Midbrain (tissue), 1 donor: ENCODE measurements at places on chromosomes 3 and 15.

DNA sequence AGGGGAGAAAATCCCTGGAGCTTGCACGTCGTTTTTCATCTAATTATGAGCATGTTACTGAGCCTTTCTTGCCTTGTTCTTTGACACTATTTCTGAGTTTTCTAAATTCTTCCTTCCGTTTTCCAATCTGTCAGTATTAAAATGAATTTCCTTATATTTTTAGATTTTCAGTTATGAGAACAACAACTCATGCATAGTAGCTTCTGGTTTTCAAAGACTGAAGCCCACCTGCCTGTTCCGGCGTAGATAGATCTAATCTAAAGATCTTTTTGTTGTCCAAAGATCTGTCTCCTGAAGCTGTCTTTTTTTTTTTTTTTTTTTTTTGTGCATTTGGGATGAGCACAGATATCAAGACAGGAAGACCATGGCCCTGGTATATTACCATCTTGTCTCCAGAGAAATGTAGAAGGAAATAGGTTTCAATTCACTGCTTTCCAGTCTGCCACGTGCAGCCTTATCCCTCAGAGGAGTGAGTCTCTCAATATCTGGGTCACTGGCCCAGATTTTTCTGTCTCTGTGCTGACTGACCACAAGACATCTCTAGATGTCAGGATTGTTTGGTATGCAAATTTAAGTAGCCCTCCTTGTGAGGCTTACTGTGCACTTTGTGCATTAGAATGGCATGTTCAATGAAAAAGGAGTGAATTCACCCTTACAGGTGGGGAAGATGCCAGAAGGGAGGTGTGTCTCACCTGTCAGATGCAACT lies 222.3 kb upstream of the TMC3 start:
- DNase-seq: no peak

- DNase-seq: no peak
Observed at GRCh38 chr15:60390871-60391501, 6.8 kb downstream of the ANXA2 start.

DNA sequence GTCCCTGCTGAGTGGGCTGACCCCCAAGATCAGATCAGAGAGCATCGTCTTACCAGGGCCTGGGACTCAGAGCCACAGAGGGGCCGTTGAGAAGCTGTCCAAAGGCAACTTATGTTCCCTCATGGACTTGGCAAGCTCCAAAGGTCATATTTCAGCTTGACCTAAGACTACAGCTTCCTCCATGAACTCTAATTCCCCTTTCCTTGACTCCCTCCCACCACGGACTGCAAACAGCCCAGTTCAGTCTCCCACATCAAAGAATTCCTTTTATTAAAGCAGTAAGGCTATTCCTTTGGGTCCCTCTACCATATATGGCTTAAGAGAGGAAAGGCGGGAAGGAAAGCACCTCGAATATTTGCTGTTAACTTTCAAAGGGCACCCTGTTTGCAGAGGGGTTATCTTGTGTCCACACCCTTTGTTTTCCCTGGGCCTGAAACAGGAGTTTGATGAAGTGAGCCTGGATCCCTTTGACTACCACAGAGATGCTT lies 146.1 kb upstream of the THBS1 start:
- DNase-seq: no peak

DNA sequence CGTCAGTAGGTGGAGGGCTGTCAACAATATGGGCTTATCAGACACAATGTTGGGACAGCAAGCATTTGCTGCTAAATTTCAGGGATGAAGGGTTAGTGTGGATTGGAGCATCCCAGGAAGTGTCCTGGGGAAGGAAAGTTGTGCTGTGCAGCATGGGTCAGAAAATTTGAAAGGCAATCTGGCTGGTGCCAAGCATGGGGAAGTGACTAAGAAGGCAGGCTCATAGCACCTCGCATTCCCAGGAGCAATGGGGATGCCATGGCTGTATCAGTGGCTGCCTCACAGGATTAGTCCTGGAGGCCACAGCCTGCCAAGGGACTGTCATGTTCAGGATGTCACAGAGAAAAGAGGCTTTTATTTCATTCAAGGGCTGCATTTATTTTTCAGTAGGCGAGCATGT lies 322.4 kb upstream of the TRIM42 start:
- DNase-seq: no peak

DNA sequence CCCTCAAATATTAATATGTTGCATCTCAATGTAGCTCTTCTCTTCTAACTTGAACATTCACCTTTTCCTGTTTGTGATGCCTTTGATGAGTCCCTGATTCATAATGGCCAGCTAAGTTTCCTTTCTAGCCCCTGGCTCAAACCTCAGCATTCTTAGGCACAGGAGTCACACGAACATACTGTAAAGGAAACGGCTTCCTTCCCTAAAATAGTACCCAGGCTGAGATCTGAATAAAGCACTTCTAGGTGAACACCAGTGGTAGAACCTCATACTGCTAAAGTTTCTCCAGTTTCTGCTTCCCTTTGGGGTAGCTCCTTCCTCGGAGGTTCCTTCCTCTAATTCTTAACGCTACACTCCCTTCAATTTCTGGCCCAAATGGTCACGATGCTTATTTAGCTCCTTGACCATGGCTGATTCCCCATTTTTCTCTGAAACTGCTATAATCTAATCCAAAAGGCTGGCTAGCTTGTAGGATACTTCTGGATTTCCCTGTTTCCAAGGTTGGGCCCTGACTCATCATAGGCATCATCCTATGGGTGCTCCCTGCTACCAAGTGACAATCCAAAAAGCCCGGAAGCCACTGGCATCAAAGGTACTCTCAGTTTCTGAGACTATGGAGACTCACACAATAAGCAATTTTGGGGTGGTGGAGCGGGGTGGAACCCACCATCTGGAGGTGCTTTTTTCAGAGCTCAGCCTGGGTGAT lies 2.4 kb downstream of the ANAPC13 start:
- DNase-seq: no peak

GRCh38 chr15:58473724-58474123 lies 41.9 kb downstream of the LIPC start:
- no peak for DNase-seq
